ENCODE measurements at places on chromosomes 6 and 20.

- DNase-seq: no peak
Observed at GRCh38 chr20:48283470-48284110, 498.3 kb upstream of the SULF2 start.

GRCh38 chr6:37822851-37823682 lies 3.5 kb downstream of the ZFAND3 start:
- DNase-seq: no peak

- no peak for DNase-seq
Observed at GRCh38 chr6:24883618-24884017, 52.1 kb downstream of the RIPOR2 start.

- no peak for DNase-seq
Observed at GRCh38 chr6:51265426-51265825, 446.8 kb downstream of the TFAP2B start.

DNA sequence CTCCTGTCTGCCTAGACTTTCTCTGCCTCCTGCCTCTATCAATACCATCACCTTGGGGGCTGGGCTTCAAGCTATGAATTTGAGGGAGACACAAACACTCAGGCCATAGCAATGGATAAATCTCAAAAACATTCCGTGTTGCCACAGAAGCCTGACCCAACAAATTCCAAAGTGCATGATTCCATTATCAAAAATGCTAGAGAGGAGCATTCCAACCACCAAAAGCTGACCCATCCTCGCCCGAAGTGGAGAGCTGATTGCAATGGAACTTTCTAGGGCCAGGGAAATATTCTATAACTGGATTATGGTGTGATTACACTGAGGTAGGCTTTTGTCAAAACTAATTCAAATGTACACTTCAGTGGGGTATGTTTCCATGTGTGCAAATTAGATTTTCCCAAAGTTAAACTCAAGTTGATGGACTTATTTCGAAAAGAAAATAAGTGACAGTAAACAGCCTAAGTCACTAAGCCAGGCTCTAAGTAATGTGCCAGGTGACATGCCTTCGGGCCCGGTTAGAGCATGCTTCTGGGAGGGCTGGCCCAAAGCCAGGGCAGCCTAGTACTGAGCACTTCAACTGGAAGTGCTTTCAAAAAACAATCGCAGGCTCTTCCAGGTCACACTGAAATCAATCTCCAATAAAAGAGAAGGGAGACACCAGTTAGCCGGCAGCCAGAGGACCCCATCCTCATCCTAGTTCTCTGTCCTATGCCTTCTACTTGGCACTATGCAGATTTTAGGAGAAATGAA lies 142.3 kb downstream of the TBXT start:
- DNase-seq: no peak

- no peak for DNase-seq
Observed at GRCh38 chr20:63652192-63652980, 838 bp downstream of the STMN3 start.

DNA sequence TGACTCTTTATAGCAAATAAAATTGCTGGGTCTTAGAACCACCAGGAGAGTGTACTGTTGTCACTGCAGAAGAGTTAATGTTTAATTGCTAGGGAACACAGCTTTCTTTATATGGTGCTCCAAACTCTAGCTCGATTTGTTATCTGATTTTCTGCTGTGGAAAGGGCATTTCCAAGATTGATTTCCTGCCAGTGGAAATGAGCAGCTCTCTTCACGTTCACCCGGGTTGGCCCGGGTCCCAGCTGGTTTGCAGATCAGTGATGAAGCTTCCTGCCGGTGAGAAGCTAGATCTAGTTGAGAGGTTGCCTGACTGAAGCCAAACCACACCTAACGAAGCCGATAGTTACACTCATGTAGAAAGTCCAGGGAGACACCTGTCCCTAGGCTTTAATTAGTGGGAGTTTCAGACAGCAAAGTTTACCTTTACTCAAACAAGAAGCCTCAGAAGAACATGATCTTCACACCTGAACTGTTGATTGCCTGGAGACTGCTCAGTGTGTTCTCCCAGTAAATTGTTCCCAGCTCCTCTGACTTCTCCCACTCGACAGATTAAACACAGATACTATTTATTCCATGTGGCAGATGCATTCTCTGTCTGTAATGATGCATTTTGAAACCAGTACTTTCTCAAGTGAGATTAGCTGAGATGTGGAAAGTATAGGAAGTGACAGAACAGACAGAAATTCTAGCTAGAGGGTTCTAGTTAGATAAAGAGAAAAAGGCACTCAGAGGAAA lies 27.8 kb downstream of the PAQR8 start:
- DNase-seq: no peak

DNA sequence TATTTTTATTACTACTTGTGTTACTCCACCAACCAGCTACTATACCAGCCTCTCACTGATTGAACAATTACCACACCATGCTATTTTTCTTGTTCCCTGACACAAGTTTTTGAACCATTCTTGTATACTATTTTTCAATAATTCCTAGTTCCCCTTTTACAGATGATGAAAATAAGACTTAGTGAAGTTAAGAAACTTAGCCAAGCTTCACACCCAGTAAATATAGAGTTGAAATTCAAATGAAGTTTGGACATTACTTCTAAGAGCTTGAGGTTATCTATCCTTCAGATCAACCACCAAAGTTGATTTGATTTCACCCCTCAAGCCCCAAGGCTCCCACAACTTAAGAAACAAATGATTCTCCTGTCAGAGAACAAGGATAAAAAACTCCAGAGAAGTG lies 13.1 kb upstream of the BCAS1 start:
- DNase-seq: no peak

GRCh38 chr6:96795481-96795880 lies 41.8 kb downstream of the GPR63 start:
- no peak for DNase-seq

- no peak for DNase-seq
Observed at GRCh38 chr6:46097366-46097765, 32.4 kb upstream of the ENPP4 start.

GRCh38 chr20:53657279-53657678 lies 63.6 kb upstream of the ZNF217 start:
- DNase-seq: no peak

DNA sequence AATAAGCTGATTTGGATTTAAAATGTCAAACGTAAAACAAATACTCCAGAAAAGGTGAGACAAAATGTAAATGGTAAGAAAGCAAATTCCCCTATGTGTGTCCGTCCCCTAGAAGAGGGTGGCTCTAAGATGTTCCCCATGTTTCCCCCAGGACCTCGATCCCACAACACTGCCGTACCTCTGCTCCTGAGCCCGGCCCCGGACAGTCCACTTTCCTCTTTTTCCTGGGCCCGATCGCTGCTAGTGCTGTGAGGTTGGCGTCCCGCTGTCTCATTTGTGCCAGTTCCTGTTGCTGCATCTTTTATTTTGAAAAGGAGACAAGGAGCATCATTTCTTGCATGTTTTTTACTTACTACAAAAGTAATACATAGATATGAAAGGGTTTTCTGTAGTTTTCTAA lies 68.3 kb downstream of the TAF4 start:
- DNase-seq: no peak

GRCh38 chr6:19734519-19734918 lies 102.7 kb upstream of the ID4 start:
- DNase-seq: no peak

Data from vagina (tissue), 2 donors.